Choroid plexus epithelial cell (primary cell): ENCODE measurements at places on chromosomes 13 and 19.

DNA sequence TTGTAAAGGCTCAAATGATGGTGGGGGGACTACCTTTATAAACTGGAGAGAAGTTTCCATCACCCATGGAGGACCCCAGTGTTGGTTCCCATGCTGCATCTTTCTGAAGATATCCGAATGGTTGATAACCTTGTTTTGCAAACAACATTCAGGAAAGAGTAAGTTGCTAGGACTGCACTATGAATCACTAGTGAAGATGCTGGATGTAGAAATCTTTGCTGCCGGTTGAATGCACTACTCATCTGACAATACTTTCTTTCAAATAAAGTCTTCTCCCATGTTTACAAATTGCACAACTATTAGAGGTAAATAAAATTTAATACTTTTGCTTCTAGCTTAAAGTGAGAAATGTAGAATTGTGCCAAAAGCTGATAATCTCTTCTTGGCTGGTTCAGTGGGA is 198.4 kb upstream of the SLITRK6 start:
- peak; percentile 59 for DNase-seq

GRCh38 chr13:113969973-113970611 is 3.8 kb downstream of the C13orf46 start:
- DNase-seq: no peak

GRCh38 chr19:17871878-17872250 is at the start of gene SLC5A5:
TSS of gene SLC5A5 (plus strand) at chr19:17871945. CDS start at chr19:17872320, 375 bp downstream.
- no peak for DNase-seq

DNA sequence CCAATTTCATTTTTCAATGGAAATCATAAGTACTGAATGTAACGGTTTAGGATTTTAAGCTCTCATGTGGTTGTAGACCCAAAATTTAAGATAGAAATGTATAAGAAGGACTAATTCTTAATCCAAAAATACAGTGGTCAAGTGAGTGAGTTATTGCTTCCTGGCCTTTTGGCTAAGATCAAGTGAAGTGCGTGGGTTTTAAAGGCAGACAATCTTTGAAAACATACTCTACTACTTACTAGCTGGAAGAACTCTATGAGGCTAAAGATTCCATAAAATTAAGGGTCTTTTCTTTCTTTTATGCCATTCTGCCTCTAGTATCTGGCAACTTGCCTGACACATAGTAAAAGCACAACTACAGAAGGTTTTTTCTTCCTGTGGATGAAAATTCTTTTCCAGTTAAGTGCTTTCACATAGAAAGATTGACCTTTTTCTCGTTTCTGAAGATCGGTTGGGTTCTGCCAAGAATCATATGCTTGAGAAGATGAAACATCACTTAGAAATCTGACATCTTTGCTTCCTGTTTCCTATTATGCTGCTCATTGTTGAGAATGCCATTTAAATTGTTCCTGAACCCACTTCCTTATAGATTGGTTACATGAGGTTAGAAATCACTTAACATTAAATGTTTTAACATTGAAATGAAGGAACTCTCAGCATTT is 26.4 kb upstream of the SCEL start:
- peak; percentile 87 for DNase-seq

DNA sequence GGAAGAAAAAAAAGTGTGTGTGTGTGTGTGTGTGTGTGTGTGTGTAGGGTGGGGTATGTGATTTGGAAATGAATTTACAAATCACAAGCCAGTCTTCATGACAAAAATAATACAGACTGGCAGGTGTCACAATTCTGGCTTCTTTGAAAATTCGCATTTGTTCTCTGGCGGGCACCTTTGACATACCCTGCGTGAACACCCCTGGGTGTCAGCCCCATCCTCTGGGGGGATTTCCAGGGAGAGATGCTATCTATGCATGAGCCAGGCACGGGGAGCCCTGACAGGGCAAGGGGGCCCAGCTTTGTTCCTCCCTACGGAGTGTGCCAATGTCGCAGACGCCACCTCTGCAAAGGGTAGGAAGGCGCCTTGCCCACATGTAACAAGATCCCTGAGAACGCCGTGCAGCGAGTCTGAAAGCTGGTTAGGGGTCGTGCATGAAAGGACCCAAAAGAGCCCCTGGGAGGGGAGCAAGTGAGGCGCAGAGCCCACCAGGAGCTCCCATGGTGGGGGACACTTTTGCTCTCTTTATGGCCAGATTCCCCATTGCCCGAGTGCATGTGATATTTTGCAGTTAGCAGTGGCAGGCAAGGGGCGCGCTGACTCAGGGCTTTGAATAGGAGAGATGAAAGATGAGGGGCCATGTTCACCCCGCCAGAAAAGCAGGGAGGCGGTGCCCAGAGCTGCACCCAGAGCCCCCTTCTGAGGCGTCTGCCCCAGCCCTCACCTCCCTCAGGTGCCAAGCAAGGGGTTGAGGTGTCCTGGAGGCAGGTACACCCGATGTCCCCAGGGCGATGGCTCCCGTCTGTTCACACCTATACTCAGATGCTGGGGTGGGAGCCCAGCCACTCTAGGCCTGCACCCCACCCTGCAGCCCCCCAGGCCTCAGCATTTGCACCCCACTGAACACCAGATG is 45.3 kb downstream of the KLF2 start:
- no peak for DNase-seq

- peak; percentile 46 for DNase-seq
Observed at GRCh38 chr13:40340368-40341095, 325.9 kb downstream of the FOXO1 start.

DNA sequence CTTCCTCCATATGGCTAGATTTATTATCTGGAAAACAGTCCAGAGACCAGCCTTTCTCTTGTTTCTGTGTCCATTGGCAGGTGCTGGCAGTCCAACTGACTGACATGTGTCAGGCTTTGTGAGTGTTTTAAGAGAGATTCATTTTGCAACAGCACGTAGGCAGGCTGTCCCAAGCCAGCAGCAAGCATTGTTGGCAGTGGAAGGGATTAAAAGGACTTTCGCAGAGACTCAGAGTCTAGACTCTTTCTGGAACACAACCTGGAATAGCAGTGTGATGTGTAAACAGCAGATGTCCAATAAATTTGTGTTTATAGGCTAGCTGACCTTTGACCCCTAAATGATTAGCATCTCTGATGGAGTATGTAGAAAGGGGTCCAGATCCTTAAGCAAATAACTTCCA is 222.2 kb upstream of the SERP2 start:
- no peak for DNase-seq

- peak; percentile 77 for DNase-seq
Observed at GRCh38 chr13:97116754-97117153, 105.4 kb upstream of the MBNL2 start.

GRCh38 chr13:71865874-71866334 is 1.1 kb downstream of the DACH1 start:
- no peak for DNase-seq

GRCh38 chr19:27647423-27647822 is 1565.5 kb downstream of the UQCRFS1 start:
- no peak for DNase-seq

DNA sequence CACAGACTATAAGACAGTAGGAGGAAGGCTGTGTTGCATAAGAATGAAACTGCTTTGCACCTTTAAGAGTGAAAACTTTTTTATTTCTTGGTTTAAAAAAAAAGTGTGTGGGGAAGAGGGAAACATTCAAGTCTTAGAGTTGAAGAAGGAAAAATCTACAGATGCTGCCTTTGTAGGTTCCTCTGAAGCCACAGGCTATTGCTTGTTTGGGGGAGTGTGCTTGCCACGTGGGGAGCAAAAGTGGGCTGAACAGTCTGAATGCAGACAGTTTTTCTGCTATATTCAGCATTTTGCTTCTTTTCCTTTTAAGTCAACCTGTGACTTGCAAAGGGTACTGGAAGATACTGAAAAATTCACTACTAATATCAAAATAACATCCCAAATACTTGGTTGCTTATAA is 36.9 kb downstream of the EFNB2 start:
- peak; percentile 42 for DNase-seq

- no peak for DNase-seq
Observed at GRCh38 chr19:7868326-7868670, 5.9 kb downstream of the PRR36 start.

- DNase-seq: peak; percentile 90
Observed at GRCh38 chr13:104015646-104016396, 949.6 kb upstream of the SLC10A2 start.

GRCh38 chr19:19657397-19657783 is 6.1 kb downstream of the ATP13A1 start:
- DNase-seq: no peak

DNA sequence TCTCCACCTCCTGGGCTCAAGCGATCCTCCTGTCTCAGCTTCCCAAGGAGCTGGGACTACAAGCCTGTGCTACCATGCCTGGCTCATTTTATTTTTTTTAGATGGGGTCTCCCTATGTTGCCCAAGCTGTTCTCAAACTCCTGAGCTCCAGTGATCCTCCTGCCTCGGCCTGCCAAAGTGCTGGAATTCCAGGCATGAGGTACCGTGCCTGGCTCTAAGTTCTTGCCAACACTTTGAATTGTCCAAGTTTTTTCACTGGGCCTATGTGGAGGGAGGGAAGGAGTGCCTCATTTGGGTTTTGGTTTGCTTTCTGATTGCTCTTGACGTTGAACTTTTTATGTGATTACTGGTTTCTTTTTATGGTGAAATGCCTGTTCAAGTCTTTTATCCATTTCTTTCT is 4.4 kb upstream of the UNC13A start:
- no peak for DNase-seq

- DNase-seq: no peak
Observed at GRCh38 chr19:49858088-49858985, 7.4 kb downstream of the PTOV1 start.

DNA sequence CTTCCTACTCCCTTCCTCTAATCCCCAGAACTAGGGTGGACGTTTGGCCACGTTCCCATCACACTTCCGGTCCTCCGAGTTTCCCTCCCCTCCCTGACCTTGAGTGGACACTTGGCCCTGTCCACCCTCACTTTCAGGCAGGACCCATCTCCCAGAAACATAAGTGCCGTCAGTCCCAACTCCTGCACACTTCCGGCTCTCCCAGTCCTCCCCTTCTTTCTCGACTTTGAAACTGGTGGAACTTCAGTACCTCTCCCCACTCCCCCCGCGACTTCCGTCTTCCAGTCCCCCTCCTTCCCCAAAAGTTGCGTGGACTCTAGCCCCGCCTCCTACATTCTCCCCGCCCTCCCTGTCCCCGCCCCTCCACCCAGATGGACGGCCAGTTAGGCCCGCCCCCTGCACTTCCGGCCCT is 278 bp upstream of the ZNF274 start:
- DNase-seq: no peak

DNA sequence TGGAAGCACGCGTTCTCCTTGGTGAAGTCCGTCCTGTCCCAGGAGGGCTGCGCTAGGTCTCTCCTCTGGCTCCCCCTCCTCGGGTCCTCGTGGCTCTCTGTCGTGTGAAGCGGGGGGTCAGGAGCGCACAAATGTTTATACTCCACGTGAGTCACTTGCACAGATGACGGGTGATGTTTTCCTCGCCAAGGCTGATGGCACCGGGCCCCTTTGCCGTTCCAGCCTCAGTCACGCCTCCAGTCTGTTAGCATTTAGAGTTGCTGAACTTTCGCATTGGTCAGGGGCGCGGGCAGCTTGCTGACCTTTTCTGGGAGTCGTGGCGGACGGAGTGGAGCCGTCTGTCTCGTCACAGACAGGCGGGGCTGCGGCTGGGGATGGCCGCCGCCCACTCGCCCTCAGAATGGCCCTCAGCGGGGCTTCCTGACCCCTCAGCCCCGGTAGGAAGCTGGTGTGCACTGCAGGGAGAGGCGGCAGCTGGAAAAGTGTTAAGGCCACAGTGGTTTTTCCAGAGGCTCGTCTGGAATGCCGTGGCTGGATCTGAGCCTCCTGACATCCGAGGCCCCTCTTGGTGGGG is 13.7 kb downstream of the KLHL26 start:
- peak; percentile 80 for DNase-seq

GRCh38 chr19:35846038-35846668 is 6.2 kb downstream of the NPHS1 start:
- DNase-seq: peak; percentile 5

- DNase-seq: no peak
Observed at GRCh38 chr13:111924678-111925075, 142.3 kb upstream of the SOX1 start.
